CD4-positive, alpha-beta T cell (primary cell): ENCODE measurements at places on chromosomes 13 and 19.

- H3K4me1 ChIP-seq = no peaks in the 10 kb centered on the region
- no peak overlapping the region for H3K27ac ChIP-seq
- no peak for DNase-seq
- no peak overlapping the region for H3K4me3 ChIP-seq
Measured at GRCh38 chr13:97568850-97569249, 134.9 kb downstream of the RAP2A start.

GRCh38 chr13:19587635-19588300, 26.4 kb upstream of the TPTE2 start:
- peak overlapping the region; percentile 43 for H3K4me3 ChIP-seq
- no peaks in the 10 kb centered on the region for H3K36me3 ChIP-seq
- peaks cover 21% of the 10 kb centered on the region for H3K4me1 ChIP-seq

DNA sequence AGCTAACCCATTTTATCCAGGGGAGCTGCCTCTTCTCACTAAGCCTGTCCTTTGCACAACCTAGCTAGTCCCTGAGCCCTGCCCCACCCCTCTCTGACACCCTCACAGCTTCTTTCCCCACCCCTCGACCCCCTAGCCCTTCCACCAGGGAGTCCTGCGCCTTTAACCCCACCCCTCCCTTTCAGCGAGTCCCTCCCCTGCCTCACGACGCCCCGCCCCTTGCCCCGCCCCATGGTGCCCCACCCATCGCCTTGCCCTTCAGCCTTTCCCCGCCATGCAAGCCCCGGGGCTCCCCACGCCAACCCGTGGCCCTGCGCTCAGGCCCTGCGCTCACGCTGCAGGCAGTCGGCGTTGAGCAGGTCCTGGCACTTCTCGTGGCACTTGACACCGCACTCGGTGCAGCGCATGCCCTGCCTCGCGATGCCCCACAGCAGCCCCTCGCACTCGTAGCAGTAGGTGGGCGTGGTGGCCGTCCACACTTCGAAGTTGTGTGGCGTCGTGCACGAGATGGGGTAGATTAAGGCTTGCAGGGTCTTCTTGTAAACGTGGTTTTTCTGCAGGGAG, 40.0 kb downstream of the UNC13A start:
- H3K4me3 ChIP-seq = no peak overlapping the region
- no peaks in the 10 kb centered on the region for H3K36me3 ChIP-seq
- peaks cover 8% of the 10 kb centered on the region for H3K27me3 ChIP-seq
- no peak for DNase-seq
- H3K4me1 ChIP-seq = no peaks in the 10 kb centered on the region

DNA sequence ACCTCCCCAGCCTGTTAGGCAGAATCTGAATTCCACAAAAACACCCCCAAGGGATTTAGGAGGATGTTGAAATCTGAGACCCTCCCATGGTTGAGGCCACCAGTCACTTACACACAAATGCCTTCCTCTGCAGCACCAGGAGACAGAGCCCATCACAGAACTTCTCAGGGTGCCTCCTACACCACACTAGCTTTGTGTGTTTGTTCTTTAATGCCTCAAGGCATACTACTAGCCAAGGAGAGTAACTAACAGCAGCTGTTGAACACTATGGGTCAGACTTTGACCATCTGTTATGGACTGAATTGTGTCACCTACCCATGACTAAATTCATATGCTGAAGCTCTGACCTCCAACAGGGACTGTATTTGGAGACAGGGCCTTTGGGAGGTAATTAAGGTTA, 9.5 kb upstream of the MED26 start:
- H3K4me3 ChIP-seq = no peak overlapping the region
- H3K4me1 ChIP-seq = peaks cover 2% of the 10 kb centered on the region
- no peak for DNase-seq
- H3K27ac ChIP-seq = no peak overlapping the region
- H3K27me3 ChIP-seq = no peaks in the 10 kb centered on the region

- no peak overlapping the region for H3K27ac ChIP-seq
- no peaks in the 10 kb centered on the region for H3K4me1 ChIP-seq
- H3K36me3 ChIP-seq = no peaks in the 10 kb centered on the region
- H3K27me3 ChIP-seq = peaks cover 4% of the 10 kb centered on the region
- DNase-seq = no peak
Measured at GRCh38 chr19:55189403-55189835, 9.3 kb upstream of the SYT5 start.

DNA sequence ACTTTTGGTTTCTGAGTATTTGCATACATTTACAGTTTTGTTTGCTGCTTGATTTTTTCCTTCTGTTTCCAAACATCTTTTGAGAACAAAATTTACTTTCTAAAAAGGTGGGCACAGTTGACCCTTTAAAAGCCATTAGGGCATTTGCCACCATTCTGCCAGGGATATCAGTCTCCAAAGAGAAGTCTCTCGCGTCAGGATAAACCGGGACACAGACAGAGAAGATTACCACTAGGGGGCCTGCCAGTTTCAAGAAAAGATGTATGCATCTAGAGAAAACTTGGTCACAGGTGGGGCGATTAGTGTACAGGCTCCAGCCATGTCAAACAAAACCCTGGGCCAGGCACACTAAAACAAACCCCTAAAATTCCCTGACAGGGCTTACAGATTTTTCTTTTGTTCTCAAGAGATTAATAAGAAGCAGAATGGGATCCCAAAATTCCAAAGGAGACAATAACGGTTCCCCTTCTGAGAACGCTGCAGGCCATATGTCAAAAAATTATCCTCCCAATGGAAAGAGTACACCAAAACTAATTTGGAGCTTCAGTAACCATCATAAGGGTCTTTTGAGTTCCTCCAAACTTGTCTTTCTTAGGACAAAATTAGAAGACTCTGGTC, 10.7 kb upstream of the PABPC3 start:
- DNase-seq = no peak
- no peak overlapping the region for H3K4me3 ChIP-seq
- H3K27ac ChIP-seq = no peak overlapping the region
- no peaks in the 10 kb centered on the region for H3K36me3 ChIP-seq

DNA sequence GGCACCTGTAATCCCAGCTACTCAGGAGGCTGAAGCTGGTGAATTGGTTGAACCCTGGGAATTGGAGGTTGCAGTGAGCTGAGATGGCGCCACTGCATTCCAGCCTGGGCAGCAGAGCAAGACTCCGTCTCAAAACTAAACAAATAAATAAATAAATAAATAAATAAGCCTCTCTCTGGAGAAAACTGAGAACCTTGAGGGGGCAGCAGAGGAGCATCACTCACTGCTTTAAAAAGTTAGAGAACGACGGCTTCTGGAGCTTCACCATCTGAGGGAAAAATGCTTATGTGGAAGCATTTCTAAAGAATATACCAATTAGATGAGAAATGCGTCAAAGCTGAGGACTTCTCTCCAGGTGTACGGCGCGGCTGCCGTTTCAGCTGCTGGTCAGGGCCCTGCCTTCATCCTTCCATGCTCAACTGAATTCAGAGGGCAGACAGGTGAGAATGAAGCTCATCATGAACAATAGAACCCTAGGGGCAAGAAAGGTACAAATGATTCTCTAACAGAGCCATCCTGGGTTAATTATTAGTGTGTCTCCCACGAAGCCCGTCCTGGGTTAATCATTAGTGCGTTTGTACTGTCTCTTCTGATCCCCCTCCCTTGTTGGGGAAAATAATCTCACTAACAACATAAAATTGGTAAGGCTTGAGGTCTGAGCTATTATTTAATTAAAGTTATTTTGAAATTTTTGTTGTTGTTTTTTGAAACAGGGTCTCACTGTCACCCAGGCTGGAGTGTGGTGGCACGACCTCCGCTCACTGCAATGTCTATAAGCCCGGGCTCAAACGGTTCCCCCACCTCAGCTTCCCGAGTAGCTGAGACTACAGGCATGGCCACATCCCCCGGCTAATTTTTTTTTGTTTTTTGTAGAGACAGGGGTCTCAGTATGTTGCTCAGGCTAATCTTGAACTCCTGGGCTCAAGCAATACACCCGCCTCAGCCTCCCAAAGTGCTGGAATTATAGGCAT, 80.1 kb downstream of the IPO5 start:
- no peaks in the 10 kb centered on the region for H3K4me1 ChIP-seq
- no peaks in the 10 kb centered on the region for H3K36me3 ChIP-seq
- no peak overlapping the region for H3K27ac ChIP-seq
- DNase-seq = no peak
- no peak overlapping the region for H3K4me3 ChIP-seq
- no peaks in the 10 kb centered on the region for H3K27me3 ChIP-seq

DNA sequence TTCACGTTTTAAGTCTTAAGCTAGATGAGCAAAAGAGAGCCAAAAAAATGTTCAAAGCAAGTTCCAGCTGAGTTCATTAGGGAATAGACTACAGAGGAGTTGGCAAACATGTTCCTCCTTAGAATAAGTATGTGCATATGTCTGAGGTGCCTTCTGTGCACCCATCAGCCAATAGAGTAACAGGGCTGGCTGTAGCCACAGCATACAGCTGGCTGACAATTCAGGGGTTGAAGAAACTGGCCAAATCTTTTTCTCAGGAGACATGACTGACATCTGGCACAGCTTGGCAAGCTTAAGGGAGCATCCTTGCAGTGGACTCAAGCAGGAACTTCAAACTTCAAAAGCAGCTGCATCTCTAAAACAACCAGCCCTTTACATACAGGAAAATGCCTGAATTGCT, 414.8 kb upstream of the PCDH20 start:
- no peaks in the 10 kb centered on the region for H3K27me3 ChIP-seq
- no peak overlapping the region for H3K27ac ChIP-seq
- no peak overlapping the region for H3K4me3 ChIP-seq
- H3K36me3 ChIP-seq = no peaks in the 10 kb centered on the region
